Activated CD4-positive, alpha-beta T cell treated with anti-CD3 and anti-CD28 coated beads, Interleukin-2, amount 50 U/mL, for 16 hours (primary cell): ENCODE measurements at places on chromosomes 5 and 9.

DNA sequence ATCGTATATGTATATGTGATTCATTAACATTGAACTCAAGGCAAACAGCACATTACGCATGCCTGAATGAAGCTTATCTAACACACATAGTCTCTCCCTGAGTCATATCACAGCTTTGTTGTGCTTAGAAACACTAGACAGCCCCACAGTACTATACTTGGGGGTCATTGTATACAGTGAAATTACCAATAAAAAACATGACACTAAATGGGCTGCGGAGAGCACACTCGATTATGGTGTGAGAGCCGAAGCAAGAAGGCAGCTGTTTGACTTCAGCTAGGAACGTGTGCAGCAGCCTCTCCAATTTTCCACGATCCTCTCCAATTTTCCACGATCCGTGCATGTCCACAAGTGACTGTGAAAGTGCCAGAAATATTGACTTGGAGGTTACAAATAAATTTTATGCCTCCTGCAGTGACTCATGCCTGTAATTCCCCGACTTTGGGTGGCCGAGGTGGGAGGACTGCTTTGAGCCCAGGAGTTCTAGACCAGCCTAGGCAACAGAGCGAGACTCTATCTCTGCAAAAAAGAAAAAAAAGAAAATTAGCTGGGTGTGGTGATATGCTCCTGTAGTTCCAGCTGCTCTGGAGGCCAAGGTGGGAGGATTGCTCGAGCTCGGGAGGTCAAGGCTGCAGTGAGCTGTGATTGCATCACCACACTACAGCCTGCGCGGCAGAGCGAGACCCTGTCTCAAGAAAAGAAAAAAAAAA is 102.4 kb downstream of the DAPK1 start:
- DNase-seq, result no peak

GRCh38 chr5:178341091-178341850 is 108.7 kb upstream of the PHYKPL start:
- DNase-seq, result no peak

DNA sequence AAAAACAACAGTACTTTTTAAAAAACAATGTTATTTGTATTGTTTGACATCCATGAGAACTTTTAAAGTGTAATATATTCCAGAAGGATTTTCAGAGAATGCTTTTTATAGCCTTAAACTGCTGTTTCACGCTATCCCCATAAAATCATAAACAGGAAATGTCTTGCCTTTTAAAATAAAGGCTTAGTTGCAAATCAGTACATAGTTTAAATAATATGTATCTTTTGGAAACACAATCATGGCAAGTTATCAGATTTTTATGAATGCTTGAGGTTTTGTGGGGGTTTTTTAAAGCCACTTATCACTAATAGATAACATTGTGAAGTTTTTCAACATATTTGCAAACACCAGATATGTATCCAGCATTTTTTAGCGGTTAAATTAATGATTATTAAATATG is 37.2 kb upstream of the F2RL2 start:
- no peak for DNase-seq

GRCh38 chr9:125797930-125798329 is 50.8 kb downstream of the PBX3 start:
- DNase-seq, result no peak

- DNase-seq, result no peak
Observed at GRCh38 chr5:81579262-81579924, 171.5 kb downstream of the SSBP2 start.

DNA sequence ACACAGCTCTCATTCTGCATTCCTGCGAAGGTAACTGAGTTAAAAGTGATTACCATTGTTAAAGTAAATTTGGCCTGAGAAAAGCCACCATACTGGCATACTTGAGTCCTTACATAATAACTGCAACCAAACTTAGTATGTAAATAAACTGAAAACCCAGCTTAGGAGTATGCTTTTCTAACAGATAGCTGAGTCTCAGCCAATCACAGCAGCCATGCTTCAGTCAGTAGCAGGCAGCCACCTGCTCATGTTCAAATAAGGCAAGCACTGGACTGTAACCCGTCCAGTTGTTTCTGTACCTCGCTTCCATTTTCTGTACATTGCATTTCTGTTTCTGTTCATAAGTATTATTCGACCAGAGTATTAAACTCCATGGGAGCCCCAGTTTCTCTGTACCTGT is 58.6 kb downstream of the GCNT4 start:
- no peak for DNase-seq

- no peak for DNase-seq
Observed at GRCh38 chr5:158856794-158857193, 242.9 kb downstream of the EBF1 start.

GRCh38 chr5:153626836-153627235 is 136.4 kb downstream of the GRIA1 start:
- no peak for DNase-seq

- DNase-seq, result no peak
Observed at GRCh38 chr5:114116981-114117380, 244.9 kb upstream of the KCNN2 start.

DNA sequence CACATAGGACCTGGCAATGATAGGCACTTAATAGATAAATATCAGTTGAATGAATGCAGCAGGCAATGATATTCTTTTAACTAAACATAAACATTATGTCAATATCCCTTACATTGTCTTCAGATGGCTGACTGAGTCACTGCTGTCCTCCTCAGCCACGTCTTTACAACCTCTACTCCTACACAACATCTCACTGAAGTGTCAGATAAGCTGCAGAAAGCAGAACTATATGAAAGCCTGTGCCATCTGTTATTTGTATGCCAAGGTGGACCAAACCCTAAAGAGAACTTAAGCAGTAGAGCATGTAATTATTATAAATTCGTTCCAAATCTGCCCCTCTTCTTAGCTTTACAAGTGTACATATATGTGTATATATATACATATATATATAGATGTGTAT is 271.2 kb downstream of the RASEF start:
- no peak for DNase-seq

DNA sequence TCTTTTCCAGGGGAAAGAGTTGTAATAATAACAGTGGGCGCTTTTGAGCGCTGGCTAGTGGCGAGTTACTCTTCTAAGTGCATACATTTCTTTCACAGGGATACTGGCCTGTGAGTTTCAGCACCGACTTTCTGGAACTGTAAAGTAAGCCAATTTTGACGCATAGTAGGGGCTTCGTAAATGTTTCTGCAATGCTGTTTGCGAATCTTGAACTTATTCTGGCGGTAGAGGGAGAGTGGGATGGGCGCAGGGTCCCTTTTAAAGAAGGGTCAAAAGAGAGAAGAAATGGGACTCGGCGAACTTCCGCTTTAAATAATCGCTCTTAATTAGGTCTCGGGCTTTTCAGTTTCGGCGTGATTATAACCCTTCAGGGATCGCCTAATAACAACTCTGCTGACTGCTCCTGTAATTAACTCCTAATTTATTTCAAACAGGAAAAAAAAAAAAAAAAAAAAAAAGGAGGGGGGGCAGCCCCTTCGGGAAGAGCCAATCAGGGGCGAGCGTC is 351 bp upstream of the MSX2 start:
- no peak for DNase-seq

GRCh38 chr9:121686930-121687541 is 35.6 kb downstream of the DAB2IP start:
- DNase-seq, result peak; percentile 75

- DNase-seq, result no peak
Observed at GRCh38 chr9:114591291-114591787, 3.8 kb downstream of the ATP6V1G1 start.

DNA sequence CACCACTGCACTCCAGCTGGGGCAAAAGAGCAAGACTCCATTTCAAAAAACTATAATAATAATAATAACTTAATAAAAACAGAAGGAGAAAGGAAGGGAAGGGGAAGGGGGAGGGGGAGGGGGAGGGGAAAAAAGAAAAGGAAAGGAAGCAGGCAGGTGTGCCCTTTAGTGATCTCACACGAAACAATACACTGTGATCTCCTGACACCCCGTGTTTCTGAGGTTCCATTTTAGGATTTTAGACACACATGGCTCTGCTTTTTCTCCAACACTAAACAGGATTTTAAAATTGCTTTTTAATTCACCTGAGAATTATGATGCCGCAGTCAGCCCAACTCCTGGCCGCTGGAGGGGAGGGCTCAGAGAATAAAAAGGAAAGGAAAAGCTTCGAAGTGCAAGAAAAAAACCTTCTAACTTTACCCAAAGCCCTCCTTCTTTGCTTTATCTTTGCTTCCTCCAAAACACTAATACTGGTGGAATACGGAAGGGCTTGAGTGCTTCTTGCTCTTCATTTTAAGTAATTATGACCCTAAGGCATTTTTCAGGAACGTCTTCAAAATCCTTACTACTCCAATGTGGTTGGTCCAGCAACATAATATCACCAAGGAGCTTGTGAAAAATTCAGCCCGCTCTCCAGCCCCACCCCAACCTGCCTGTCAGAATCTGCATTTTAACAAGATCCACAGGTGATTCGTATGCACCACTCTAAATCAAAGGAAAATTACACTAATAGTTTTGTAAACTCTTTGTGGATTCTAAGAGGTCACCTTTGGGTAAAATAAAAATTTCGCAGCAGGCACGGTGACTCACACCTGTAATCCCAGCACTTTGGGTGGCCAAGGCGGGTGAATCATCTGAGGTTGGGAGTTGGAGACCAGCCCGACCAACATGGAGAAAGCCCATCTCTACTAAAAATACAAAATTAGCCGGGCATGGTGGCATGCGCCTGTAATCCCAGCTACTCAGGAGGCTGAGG is 66.0 kb downstream of the MYO10 start:
- no peak for DNase-seq

- DNase-seq, result no peak
Observed at GRCh38 chr5:134784241-134784920, 25.8 kb downstream of the DDX46 start.

- DNase-seq, result no peak
Observed at GRCh38 chr5:6591671-6592288, 41.1 kb downstream of the NSUN2 start.

- DNase-seq, result no peak
Observed at GRCh38 chr9:123957168-123957721, 27.3 kb upstream of the DENND1A start.

- no peak for DNase-seq
Observed at GRCh38 chr9:69433392-69433791, 108.4 kb downstream of the ENTREP1 start.

DNA sequence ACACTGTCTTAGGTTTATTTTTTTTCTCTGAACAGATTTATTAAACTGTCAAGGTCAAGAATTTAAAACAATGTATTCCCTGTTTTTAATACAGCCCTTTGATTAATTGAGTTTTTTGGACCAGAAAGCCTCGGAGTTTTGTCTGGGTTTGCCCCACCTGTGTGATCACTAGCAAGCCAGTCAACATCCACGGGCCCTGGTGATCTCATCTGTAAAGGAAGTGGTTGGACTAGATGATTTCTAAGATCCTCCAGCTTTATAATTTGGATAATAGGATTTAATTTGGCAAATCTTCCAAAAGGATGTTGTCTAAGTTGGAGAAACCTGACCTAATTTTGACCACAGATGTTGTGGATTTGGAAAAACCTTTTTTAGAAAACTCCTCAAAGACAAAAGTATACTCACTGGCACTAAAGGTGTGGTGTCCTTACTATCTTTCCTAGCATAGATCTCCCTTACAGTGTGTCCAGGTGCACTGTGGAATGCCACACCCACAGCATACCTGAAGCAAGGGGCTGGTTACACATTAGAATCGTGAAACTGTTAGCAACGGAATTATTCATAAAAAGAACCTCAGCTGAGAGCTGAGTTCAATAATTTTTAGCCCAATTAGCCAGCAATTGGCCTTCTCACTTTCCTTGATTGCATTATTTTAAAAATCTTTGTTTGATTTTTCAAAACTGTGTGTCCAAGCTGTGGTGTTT is 195.6 kb upstream of the ELL2 start:
- no peak for DNase-seq

DNA sequence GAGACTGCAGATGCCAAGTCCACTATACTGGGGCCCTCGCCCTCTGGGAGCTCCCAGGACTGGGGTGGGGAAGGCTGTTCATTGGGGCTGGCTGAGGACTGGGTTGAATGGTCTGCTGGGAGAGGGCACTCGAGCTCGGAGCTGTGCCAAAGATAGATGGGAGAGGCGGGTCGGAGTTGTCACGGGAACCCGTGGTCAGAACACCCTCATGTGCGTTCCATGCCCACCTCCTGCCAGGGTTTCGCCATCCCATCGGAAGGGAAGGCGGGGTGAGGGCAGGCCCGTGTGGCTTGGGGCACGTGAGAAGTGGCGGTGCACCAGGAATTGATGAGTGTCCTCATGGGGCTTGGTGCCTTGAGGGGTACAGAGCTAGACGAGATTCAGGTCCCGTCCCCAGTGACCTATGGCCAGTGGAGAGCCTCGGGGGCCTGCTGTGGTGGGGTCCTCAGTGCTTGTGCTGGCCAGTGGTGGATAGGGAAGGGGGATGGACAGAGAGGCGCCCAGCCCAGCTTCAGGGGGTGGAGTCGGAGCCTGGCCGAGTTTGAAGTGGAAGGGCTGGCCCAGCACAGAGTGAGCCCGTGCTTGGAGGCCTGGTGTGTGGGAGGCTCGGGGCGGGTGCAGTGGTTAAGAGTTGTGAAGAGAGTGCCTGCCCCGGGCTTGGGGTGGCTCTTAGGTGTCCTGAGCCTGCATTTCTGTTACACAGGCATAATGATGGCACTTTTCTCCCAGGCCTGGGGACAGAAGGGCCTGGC is 4.3 kb downstream of the CACFD1 start:
- no peak for DNase-seq

GRCh38 chr5:37703841-37704241 is 136.0 kb downstream of the GDNF start:
- no peak for DNase-seq

DNA sequence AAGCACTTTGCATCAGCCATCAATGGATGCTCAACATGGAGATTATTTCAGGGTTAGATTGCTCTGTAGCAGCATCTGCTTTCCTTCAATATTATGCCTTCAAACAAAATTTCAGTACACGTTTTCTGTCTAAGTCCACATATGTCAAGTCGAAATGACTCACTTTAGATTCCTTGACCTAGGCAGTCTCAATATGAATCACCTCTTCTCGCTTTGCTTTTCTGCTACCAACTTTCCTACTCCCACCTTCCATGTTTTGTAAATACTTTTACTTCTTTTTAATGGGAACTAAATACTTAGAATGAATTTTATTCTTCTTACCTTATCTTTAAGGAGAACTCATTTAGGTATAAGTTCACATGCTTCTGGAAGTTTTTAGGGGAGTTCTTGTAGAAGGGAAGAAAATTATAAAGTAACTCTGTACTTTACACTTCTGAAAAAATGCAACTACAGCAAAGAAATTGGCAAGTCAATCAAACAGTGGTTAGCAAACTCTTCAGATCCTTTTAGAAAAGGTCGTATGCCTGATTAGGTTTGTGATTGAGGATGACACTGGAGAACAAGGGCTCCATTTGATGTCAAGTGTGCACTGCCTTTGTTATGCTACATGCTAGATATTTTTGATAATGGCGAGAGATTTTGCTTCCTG is 478.5 kb upstream of the SMARCA2 start:
- peak; percentile 59 for DNase-seq

GRCh38 chr9:132472199-132472598 is 62.2 kb downstream of the CFAP77 start:
- no peak for DNase-seq

DNA sequence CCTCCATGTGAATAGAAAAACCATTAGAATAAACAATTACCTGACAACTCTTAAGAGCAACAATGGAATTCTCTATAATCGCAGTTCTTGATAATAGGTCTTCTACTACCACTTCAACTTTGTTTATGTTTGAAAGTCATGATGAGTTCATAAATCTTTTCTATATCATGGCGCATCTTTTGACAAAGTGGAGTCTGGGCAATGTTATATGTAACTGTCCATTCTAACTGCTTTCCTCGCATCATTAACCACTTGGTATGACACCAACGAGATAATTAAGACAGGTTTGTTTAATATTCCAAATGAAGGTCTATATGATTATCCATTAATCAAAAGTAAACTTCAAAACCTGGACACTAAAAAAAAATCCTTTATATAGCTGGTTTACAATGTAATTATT is 272.0 kb downstream of the DENND1A start:
- no peak for DNase-seq

- no peak for DNase-seq
Observed at GRCh38 chr5:74660873-74661272, 20.3 kb upstream of the ENC1 start.
